ENCODE measurements at places on chromosomes 3 and 15.

DNA sequence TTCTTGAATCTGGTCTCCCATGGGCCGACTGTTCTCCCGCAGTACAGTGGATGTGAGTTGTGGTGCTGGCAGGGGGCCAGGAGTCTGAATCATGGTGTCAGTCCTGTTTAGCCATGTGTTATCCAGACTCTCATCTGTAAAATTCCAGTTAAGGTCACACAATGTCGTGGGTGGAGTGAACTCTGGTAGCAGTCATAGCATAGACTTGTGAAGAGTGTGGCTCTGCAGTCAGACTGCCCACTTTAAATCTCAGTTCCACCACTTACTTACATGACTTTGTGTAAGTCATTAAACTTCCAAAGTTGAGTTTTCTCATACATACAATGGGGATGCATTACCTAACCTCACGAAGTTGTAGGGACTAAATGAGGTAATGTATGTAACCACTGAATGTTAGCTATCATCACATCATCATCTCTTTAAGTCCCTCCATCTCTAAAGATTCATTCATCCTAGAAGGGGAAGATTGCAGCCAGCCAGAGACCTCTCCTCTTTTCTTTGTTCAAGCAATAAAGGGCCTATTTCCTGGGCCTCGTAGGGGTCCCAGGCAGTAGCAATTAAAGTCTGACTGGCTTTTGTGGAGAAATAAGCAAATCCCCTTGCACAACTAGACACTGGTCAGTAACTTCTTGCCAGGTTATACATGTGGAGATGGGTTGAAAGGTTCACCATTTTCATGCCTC lies 93.9 kb downstream of the PCCB start:
- DNase-seq: peak; percentile 68

DNA sequence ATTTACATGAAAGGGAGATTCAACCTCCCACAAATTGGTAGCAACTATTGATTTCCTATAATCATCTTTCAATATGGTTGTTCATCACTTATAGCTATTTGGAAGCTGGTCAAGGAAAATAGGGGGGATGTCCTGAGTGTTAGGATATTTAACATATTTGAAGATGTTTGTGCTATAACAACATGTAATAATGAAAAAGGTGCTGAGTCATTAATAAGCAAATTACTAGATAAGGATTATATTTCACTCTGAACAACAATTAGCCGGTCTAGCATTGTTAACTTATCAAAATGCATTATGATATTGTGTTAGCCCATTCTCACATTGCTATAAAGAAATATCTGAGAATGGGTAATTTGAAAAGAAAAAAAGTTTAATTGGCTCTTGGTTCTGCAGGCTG lies 225.8 kb upstream of the ARPP21 start:
- no peak for DNase-seq

- DNase-seq: no peak
Measured at GRCh38 chr15:93941697-93942096, 289.7 kb upstream of the MCTP2 start.

- no peak for DNase-seq
Measured at GRCh38 chr3:122714273-122714672, 33.6 kb downstream of the PARP14 start.

GRCh38 chr3:184016169-184016570 lies 1.5 kb downstream of the ABCC5 start:
- DNase-seq: peak; percentile 89

GRCh38 chr15:93987068-93987467 lies 244.3 kb upstream of the MCTP2 start:
- no peak for DNase-seq

DNA sequence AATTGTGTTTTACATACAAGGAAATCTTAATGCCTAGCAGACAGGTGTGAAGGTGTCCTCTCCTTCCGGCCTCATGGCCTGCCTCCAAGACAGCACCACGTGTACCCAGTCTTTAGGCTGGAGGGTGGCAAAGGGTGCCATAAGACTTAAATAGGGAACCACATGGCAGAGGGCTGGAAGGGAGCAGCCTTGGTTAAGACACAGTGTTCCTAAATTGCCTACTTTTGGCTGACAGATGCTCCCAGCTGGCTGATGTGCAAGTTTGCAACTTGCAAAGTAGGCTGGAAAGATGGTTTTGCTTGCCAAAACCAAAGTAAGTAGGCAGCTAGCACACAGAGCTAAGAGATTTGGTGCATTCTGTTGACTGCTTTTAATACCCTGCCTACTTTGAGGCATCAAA lies 45.2 kb downstream of the CCNB2 start:
- DNase-seq: no peak

DNA sequence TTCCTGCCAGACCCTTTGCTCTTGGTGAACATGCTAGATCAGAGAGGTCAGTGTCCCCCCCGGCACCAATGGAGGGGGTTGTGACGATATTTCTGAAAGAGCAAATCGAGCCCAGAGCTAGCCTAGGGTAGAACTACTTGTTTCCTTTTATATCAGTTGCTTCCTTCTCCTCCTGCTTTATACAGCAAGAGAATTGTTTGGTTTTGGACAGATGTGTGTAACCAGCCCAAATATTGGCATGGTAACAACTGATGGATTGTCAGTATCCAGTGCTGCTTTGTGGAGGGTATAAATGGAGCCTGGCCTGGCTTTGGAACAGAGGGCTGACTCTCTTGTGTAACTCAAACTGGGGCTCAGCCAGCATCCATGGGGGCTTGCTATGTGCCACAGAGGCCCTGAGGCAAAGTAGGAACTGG lies 27.2 kb downstream of the SNX1 start:
- no peak for DNase-seq

DNA sequence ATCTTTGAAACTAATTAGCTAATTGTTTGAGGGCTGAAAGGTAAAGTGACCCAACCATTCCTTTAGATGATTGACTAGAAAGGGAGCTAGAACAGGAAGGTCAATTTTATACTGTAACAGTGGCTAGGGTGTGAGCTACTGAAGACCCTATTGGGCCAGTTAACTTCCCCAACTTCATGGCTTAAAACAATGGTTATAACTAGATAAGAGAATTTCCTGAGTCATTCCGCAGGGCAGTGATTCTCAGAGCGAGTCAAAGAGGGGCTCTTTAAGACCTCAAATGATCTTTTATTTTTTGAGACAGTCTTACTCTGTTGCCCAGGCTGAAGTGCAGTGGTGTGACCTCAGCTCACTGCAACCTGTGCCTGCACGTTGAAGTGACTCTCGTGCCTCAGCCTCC lies 33.7 kb upstream of the TTBK2 start:
- peak; percentile 9 for DNase-seq

- no peak for DNase-seq
Measured at GRCh38 chr3:85560088-85560785, 601.4 kb downstream of the CADM2 start.

DNA sequence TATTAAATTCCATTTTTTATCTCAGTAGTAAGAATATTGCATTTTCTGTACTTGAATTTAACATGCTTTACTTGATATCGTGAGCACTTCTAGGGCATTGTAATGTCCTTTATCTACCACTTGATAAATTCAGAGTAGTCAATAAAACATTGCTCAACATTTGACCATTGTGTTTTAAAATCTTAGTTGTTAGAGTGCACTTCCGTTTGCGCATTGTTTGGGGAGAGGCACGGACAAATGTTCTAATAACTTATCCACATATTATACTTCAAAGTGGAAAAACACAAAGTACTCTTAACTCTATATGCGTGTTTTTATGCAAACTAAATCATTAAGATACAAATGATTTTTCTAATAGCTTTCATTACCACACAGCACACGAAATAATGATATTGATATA lies 419 bp downstream of the FAM227B start:
- peak; percentile 54 for DNase-seq

DNA sequence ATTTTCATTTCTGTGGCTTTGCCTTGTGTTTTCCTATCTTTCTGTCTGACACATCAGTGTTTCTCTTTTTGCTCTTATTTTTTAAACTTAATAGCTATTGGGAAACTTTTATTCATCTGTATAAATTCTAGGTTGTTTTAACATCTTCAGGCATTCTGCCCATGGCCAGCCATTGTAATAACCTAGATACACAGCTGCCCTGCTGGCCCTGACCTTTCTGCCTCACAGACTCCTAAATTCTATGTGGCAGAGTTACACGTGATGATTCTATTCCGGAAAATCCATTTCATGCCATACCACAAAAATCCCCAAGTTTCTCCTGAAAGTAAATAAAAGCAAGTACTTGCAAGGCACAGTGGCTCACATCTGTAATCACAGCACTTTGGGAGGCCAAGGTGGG lies 150.1 kb downstream of the UACA start:
- no peak for DNase-seq

Data from hematopoietic multipotent progenitor cell treated with erythropoietin and hydrocortisone succinate and interleukin-3 and kit ligand, for 8 days (in vitro differentiated cells).